ENCODE measurements at places on chromosomes 6 and 20.

GRCh38 chr6:54185885-54186284, 74.6 kb downstream of the MLIP start:
- no peak for DNase-seq

GRCh38 chr6:22643780-22644179, 74.4 kb downstream of the HDGFL1 start:
- no peak for DNase-seq

- no peak for DNase-seq
These were observed 6.3 kb downstream of the SOD2 start for GRCh38 chr6:159686703-159687102.

DNA sequence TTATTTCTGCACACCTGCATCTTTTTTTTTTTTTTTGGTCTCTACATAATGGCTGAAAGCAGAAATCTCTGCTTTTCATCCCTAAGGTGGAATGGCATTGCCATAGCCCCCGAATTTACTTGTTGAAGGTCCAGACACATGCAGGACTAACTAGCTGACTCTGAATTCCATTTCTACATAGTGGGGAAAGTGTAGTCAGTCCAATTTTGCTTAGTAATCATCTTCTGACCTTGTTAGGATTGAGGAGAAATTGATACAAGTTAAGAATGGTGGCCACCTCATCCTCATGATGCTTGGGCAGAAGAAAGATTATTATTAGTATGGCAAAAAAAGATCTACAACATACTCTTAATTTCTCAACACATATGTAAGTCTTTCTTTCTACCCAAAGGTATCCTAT, 16.4 kb upstream of the FAM83B start:
- DNase-seq: no peak

DNA sequence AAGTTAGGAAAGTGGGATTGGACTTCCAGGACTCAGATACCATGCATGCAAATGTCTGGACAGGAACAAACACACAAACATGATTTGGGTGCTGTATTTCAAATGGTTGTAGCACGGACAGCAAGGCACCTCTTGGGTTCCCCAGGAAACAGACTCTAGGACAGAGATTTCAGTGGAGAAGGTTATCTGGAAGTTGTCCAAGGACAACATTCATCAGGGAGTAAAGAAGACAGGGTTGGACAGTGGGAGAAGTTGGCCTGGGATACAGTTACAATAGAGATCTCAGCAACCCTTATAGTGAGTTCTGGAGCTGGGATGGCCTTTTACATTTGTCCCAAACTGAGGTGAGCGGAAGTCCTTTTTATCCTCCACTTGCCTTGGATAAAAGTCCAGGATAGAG, 19.8 kb upstream of the TINAG start:
- DNase-seq: no peak

DNA sequence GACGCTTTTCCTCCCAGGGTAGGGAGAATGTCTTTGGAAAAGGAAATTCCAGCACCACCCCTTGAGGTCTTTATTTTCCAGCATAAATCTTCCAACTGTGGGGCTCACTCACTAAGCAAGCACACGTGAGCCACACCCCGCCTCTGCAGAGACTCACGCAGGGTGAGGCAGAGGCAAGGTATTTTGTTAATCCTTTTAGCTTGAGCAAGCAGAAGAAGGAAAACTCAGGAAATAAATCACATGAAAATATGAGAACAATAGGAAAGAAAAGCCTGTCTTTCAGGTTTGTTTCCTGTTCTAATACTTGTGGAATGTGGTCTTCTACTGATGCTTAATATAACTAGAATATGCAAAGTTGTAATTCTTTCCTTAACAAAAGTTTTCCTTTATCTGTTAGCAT, 4.1 kb upstream of the PHACTR2 start:
- no peak for DNase-seq

DNA sequence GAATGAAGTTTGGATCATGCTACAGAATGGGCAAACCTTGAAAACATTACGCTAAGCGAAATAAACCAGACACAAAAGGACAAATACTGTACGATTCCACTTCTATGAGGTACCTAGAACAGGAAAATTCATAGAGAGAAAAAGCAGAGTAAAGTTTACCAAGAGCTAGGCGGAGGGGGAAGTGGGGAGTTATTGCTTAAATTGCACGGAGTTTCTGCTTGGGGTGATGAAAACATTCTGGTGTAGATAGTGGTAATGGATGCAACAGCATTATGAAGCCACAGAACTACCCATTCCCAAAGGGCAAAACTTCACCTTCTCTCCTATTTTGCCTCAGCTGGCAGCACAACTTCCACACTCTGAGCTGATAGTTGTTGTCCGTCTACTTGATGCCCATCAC, 6.4 kb upstream of the PDYN start:
- DNase-seq: no peak

GRCh38 chr6:72367439-72367838, 254.4 kb upstream of the KCNQ5 start:
- no peak for DNase-seq

DNA sequence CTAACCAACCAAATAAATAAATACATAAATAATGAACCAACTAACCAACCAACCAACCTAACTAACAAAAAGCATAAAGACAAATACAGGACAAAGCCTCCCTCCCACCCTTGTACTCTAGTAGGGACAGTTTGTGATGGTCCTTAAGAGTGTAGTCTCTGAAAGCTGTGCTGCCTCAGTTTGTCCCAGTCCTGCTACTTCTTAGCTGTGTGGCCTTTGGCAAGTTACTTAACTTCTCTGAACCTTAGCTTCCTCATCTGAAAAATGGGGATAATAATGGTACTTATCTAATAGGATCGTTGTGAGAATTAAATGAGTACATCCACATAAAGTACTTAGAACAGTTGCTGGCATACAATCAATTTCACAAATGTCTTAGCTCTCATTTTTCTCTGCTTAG, 232.6 kb upstream of the SUPT3H start:
- DNase-seq: no peak

- no peak for DNase-seq
These were observed 55.7 kb downstream of the PPP1R14C start for GRCh38 chr6:150198532-150198931.

DNA sequence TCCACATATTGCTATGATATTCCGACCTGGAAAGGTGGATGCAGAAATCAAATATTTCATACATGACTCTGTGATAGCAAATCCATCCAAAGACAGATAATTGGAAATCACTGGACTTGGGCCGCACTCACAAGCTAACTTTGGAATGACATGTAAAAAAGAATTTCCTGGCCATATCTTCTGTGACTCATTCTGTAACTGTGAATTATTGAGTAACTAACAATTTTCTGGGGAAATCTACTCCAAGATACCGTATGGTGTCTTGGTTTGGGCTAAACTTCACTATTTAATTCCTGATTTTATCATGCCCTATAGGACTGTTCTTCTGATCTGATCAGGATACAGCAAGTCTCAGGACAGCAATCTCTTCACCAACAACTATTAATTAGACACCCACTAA, 92.7 kb upstream of the LY86 start:
- no peak for DNase-seq

- DNase-seq: no peak
These were observed 294.0 kb downstream of the CLIC5 start for GRCh38 chr6:45721665-45722064.

DNA sequence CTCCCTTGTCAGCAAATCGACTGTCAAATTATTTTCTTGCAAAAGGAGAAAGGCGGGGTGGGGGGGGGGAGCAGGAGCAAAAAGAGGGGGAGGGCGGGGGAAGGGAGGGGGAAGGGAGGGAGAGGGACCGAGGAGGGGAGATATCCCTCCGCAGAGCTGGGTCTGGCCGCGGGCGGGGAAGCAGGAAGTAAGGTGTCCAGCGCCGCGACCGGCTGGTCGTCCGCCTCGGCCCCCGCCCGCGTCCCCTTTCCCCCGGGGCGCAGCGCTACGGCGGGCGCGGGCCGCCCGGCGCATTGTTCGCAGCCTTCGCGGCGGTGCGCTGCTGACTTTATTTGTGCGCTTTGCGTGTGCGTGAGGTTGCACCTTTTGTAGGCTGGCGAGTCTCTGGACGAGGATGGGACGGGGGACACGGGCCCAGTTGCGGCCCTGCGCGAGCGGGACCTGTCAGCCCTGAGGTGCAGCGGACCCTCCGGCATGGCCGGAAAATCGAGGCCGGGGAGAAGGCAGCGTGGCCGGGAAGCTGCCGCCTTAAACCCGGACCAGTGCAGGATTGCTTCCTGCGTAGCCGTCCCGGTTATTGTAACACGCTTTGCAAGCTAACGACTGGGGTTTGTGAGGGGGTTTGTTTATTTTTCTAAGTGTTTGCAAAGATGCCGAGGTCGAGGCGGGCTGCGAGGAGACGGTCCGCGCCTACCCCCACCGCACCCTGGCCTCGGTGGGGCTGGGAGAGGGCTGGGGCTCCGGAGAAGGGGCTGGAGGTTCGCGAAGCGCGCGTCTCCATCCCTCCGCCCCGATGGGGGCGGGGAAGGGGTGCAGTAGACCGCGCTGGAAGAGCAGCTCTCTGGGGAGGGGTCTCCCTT, 675 bp upstream of the TRERF1 start:
- DNase-seq: peak; percentile 90

DNA sequence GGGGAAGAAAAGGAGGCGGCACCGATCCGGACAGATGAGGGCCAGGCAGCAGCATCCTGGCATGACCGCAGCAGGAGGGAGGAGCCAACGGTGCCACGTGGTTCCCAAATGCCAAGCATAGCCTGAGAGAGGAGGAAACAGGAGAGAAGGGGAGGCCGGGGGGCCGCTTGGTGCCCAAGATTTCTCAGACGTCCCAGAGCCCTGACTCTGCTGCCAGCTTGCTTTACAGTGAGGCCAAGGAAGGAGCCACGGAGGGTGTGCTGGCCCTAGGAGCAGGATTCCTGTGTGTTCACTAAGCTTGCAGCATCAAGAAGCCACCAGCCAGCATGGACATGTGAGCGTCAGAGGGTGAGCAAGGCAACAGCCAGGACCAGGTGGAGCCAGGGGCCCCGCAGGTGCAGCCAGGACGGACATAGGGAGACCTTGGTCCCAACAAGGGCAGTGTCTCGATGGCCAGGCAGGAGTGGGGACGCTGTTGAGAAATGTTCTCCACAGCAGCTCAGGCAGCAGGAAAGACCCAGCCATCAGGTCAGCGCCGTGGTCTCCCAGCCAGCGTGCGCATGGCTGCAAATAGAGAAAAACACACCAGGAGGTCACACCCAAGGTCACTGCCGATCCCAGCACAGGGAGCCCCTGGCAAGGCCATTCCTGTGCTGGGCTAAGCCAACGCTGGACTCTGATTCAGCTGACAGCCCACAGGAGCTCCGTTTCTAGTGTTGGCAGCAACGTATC, 143.7 kb downstream of the DLL1 start:
- DNase-seq: peak; percentile 70

DNA sequence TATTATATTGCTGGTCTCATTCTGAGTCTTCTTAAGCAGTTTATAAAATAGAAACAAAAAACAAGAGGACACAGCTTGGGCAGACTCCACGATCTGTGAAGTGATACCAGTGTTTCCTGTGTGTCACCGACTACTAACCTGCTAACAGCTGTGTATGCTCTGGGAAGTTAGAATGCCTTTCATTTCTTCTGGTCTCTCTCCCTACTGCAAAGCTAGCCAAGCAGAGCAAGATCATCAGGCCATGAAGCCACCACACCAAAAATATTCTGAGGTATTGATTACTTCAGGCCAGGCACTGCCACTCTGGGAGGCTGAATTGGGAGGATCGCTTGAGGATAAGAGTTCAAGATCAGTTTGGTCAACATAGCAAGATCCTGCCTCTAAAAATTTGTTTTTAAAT, 46.9 kb upstream of the SMIM29 start:
- no peak for DNase-seq

GRCh38 chr6:161228096-161228495, 45.8 kb downstream of the AGPAT4 start:
- DNase-seq: no peak

DNA sequence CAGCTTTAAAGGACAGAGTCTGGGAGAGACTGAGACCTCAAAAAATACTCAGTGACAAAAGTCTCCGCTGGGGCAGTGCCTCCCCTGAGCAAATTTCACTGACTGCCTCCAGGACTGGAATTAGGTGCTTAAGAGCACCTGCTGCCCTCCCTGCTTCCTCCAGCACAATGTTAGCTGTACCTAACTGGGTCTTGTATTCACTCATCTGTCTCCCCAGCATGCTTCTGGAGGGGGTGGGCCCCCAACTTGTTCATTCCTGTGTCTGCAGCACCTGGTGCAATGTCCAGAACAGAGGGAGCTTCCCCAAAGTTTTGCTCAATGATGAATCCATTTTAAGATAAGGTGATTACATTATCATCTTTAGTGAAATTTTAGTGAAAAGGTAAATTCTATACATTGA, 650.7 kb downstream of the KIF16B start:
- no peak for DNase-seq

DNA sequence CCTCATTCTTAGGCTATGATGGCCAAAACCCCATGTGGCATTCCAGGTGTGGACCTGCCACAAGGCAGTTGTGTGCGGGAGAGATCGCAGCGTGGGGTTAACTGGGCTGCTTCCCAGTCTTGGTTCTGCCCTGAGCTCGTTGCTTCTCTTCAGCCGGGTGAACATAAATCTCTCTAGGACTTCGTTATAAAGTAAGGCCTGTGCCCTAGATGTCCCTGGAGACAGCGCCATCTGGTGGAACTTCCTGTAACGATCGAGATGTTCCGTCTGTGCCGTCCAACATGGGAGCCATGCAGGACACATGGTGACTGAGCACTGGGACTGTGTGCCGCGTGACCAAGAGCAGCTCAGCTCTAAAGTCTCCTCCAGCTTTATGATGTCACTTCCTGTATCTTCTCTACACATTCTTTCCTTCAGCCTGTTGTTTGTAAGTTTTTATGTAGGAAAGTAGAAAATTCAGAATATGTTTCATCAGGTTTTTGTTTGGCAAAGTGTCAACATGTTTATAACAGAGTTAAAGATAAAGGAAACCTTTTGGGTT, 26.8 kb upstream of the RPP40 start:
- peak; percentile 73 for DNase-seq

- DNase-seq: no peak
These were observed 221.9 kb downstream of the TTLL2 start for GRCh38 chr6:167546611-167547327.

- no peak for DNase-seq
These were observed 660 bp upstream of the TFB1M start for GRCh38 chr6:155314773-155315515.

DNA sequence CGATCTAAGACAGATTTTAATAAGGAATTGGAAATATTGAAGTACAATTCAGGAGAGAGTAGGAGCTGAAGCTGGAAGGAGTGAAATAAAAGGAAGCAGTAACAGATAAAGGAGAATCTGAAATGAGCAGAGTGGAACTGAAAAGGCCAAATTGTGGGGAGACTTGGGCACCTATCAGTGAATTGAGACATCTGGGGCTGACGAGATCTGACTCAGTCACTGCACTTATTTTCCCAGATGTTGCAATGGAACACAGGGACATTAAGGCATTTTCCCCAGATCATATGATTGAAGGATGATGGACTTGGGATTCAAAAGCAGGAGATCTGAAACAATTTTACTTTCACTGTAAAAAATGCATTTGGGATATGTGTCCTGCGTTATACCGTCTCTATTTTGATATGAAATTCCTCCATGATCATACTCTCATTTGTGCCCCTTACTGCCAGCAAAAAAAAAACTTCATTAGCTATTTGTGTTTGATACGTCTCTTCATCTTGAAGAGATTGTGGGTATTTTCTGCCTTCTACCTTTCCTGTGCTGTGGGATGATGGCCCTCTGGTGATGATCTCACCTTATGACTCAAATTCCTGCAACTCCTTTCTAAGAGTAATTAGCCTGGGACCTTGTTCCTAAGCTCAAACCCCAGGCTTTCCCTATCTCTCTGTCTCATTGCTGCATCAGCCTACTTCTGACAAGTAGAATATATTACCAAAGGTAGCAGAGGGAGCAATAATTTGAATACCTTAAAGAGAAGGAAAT, 278.5 kb upstream of the MAN1A1 start:
- no peak for DNase-seq
